Suppressor macrophage (primary cell): ENCODE measurements at places on chromosomes 3 and 15.

GRCh38 chr15:78272316-78272715 is 8.0 kb downstream of the DNAJA4 start:
- DNase-seq: no peak

- DNase-seq: no peak
Measured at GRCh38 chr3:27078246-27078913, 290.8 kb downstream of the NEK10 start.

DNA sequence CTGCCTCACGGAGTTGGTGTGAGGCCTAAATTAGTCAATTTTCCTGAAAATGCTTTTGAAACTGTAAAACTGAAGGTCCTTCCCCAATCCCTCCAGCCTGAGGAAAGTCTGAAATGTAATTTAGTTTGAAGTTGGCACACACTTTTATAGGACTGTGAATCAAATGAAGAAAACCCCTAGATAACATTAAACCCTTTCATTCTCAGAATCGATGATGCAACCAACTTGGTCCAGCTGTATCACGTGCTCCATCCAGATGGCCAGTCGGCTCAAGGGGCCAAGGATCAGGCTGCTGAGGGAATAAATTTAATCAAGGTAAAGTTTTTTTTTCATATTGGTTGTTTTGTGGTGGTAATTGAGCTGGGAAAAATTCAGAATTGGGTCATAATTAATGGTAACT is 11.7 kb downstream of the MRPS22 start:
- DNase-seq: no peak

DNA sequence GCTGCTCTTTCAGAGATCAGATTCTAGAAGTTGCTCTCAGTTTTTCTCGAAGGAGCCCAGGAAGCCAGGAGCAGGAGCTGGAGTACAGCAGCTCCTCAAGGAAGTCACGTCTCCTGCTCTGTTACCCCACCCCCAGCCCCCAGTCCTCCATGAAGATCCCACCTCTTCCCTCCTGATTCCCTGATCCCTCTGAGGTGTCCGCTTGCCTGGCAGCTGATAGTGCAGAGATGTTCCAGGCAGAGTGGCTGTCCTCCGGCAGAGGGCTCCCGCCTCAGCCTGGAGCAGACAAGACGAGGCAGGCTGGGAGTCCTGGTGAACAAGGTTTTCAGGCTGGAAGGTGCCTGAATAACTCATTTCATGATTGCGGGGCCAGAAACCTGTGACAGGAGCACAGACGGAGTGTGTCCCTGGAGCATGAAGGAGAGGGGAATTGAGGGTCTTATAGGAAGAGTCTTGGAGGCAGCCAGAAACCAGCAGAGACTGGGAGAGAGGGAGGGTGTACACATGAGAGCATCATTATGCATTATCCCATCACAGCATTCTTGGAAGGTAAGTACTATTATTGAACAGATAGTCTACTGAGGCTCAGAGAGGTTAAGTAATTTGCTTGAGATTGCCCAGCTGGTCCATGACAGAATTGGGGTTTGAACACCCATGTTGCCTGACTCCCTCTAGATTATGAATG is 1.2 kb downstream of the HRH1 start:
- DNase-seq: peak; percentile 75
